GDM1 (cell line): ENCODE measurements at places on chromosomes 11 and 22.
A peak's percentile ranks its signal among the peaks of the same experiment; 100 is the strongest.

- DNase-seq, result peak; percentile 69
Observed at GRCh38 chr11:64246871-64247728, at the start of gene PPP1R14B. Gene PPP1R14B (minus strand): TSS chr11:64246943. CDS start chr11:64246673, 270 bp downstream.

DNA sequence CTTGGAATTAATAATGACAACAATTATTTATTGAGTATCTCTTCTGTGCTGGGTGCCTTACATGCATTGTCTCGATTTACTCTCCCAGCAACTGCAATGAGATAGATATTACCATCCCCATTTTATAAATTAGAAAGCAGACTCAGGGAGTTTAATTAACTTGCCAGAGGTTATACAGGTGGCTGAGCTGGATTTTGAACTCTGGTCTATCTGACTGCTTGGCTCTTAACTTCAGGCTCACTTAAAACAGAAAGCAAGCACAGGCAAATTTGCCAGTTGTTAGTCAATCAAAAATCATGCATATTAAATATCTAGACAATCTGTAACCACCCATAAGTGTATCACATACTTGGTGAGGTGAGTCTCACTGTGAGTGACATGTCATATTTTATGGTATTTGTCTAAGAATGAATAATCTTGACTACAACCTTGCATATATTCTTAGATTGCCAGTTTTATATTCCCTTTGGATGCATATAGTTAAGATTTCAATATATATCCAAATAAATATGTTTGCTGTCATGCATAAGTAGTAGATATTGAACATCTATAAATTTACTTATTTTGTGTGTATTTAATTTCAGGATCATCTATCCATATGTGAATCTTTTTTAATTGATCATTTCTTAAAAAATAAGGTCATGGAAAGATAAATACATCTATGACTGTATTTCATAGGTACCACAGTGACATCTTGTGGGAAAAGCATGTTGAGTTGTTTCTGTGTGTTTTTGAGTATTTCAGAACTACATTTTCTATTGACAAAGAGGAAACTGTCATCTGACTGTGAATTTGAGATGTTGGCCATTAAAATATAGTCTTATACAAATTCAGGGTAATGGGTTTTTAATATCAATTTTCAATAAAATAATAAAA is 112.0 kb upstream of the ARHGAP42 start:
- DNase-seq, result no peak

DNA sequence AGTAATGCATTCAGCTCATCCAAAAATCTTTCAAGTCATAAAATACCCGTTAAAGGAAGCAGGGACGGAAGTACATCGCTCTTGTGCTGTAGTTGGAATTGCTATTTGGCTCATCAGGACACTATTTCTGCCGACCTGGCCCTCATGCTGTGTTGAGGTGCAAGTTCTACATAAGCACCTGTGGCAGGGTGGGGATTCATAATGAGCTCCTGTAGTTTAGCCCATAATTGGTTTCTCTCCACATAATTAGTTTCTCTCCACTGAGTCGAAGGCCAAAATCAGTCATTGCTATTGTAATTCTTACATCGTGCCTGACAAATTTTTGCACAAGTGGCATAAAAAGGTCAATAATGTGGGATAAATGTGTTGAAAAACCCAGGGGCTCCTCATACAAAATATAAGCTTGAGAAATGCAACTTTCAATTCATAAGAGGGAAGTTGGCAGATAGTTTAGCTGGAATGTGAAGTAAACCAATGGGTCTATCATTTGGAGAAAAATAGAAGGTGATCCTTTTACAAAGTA is 14.9 kb upstream of the ISX start:
- DNase-seq, result no peak

DNA sequence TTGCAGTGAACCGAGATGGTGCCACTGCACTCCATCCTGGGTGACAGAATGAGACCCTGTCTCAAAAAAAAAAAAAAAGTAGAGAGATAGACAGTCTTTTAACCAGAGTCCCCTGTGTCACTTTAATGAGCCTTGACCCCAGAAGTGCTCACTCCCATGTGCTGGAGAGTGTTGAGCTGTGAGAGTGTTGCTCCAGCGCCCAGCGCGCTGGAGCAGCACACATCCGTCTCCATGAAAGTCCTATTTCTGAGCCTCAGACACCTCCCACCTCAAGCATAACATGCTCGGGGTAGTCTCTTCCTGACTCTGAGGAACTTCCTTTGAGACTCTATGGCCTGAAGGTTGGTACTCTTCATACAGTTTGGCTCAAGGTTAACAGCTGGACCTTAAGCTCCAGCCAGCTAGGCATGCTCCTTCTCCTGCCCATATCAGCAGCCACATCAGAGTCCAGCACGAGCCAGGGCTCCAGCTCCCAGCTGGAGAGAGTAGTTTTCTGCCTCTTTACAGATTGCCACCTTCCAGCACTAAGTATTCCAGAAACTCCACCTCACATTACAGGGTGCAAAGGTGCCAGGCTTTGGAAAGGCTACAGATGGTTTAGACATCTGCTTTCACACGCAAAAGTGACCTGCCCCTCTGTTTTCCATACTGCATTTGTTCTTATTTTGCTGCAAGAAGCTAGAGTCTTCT is 29.4 kb upstream of the UBASH3B start:
- DNase-seq, result no peak

- DNase-seq, result no peak
Observed at GRCh38 chr22:20180245-20180630, 29.4 kb upstream of the CCDC188 start.

GRCh38 chr11:104665641-104666040 is 232.6 kb downstream of the CASP12 start:
- no peak for DNase-seq

GRCh38 chr11:13104619-13105236 is 95.6 kb downstream of the RASSF10 start:
- no peak for DNase-seq

- DNase-seq, result no peak
Observed at GRCh38 chr11:112514011-112514740, 253.5 kb upstream of the PLET1 start.

DNA sequence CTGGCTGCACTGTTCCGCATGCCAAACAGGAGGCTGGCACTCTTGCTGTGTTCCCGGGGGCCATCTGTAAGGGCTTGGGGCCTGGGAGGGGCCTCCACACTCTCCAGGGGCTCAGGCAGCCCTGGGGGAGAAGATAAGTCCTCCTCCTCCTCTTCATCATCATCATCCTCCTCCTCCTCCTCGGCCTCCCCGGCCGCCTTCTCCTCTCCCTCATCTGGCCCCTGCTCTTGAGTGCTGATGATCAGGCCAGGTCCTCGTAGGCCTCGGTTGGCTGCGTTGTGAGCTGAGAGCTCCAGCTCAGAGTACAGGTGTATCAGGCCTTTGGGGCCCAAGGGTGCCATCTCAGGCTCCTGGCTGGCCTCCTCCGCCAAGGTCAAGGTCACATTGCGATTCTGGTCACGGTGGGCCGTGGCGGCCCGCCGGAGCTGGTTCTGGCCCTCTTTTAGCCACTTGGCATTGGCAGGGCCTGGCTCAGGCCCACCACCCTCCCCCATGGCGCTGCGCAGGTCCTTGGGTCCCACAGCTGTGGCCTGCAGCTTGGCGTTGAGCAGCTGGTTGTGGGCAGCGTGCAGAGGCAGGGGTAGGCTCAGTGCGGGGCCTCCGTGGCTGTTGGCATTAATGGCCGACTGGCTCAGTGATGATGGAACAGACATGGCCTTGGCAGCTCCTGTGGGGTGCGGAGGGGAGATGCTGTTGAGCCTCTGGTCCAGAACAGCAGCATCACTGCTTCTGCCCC is 8.0 kb downstream of the APBB1 start:
- no peak for DNase-seq

DNA sequence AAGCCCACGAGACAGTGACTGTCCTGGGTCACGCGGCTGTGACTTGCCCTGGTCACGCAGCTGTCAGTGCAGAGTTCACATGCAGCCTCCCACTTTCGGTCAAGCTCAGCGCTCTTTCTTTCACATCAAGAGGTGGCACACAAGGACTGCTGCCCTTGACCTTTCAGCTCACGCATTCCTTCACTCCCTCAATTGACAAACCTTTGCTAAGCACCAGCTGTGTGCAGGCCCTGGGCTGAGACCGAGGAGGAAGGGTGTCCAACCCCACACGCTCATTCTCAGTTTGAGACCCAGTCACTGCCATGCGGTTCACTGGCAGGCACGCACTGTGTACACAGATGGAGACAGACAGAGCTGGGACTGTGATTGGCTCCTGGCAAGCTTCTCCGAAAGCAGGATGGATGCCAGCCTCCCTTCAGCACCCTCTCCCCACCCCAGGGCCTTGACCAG is 70.3 kb downstream of the SCUBE1 start:
- no peak for DNase-seq

GRCh38 chr11:126925321-126926093 is 75.1 kb downstream of the KIRREL3 start:
- no peak for DNase-seq

- DNase-seq, result no peak
Observed at GRCh38 chr22:30212363-30212995, 34.1 kb downstream of the LIF start.

GRCh38 chr11:70020336-70021214 is 57.5 kb upstream of the ANO1 start:
- no peak for DNase-seq

DNA sequence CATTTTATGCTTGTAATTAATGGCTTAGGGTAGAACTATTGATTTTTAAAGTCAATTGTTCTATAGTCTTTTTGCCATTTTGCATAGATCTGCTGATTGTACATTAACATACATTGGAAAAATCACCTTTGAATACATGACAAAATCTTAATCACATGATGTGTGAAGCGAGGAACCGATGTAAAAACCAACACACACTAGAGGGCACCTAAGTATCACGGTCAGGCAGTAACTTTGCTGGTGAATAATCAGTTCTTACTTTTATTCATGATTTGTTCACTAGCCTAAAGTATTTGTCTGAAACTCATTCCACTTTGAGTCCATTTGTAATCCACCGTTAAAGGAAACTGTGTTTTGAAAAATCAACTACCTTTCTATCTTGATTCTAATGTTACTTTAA is 28.2 kb downstream of the JHY start:
- DNase-seq, result no peak

- no peak for DNase-seq
Observed at GRCh38 chr11:71336176-71336995, 84.0 kb upstream of the SHANK2 start.

DNA sequence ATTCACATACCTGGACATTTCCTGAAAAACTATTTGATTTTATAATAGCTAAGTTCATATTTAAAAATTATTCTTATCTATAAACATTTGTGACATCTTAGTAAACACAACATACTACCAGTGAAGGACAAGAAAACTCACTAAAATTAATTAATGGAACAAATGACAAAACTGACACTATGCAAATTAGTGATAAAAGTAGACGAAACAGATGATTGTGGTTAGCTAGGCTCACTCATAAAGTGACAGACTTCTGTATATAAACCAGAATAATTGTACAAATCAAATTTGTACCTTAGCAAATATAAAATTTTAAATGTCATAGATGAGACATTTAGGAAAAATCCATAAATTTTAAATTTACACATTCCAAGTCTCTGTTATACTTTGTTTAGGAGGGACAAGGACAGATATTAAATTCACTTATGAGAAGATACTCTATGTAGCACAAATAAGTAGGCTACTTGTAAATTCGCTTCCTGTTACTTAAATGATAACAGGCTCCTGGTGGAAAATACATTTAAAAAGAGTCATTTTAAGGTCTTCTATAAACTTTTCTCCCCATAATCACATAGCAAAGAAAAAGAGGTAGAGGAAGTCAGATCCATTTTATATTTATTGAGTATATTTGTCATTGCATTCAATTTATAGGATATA is 81.2 kb downstream of the KIF18A start:
- DNase-seq, result no peak

DNA sequence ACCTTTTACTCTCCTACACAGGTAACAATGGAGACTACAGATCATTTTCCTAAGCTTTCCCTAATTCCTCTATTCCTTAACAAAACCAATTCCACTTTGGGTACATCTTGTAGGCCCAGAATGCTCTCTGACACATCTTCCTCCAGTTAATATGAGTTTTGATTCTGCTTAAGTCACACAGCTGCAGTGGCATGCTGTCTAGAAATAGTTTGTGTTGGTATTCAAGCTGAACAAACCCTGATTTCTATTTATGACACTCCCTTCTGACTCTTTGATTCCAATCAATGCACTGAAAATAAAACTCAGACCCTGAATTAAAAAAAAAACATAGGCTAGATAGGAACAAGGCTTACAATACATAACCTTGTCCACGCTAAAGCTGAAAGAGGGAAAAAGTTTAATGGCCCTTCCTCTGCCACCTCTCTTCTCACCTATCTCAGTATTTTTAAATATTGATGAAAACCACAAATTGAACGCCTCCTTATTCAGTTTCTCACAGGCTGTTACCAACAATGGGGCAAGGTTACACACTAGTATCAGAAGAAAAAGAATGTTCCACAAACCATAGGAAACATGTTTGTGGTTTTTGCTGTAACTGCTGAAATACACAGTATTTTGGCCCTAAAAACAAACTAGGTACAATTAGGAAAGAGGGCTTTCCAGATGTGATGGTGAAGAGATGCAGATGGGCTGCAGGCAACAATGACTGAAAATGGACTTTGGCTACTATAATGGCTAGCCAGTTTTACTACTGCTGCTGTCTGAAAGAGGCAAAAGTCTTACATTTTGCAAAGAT is 35.7 kb upstream of the GAB2 start:
- DNase-seq, result no peak

DNA sequence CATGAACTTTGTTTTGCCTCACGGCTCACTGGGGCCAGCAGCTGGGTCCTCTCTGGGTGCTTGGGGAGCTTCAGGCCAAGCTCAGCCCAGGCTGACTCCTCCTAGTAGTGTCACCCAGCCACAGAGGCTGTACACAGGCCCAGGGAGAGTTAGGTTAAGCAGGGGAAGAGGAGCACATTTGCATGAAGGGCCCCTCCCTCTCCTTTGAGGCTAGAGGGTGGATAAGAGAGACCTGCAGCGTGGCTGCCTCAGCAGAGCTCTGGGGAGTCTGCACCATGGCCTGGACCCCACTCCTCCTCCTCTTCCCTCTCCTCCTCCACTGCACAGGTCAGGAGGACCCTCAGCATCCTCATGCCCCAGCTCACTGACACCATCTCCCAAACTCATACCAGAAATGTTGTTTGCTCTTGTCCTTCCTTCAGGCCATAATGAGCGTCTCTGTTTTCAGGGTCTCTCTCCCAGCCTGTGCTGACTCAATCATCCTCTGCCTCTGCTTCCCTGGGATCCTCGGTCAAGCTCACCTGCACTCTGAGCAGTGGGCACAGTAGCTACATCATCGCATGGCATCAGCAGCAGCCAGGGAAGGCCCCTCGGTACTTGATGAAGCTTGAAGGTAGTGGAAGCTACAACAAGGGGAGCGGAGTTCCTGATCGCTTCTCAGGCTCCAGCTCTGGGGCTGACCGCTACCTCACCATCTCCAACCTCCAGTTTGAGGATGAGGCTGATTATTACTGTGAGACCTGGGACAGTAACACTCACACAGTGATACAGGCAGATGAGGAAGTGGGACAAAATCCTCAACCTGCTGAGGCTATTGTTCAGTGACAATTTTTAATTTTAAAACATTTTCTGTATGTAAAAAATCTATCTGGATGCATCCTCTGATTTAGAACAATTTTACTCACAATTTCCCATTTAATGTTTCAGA is 82.4 kb upstream of the VPREB1 start:
- no peak for DNase-seq

- DNase-seq, result no peak
Observed at GRCh38 chr22:33271390-33272161, 213.4 kb upstream of the SYN3 start.

GRCh38 chr11:61028135-61028729 is 56.8 kb downstream of the CD6 start:
- DNase-seq, result no peak
